ENCODE measurements at places on chromosomes 4 and X.

DNA sequence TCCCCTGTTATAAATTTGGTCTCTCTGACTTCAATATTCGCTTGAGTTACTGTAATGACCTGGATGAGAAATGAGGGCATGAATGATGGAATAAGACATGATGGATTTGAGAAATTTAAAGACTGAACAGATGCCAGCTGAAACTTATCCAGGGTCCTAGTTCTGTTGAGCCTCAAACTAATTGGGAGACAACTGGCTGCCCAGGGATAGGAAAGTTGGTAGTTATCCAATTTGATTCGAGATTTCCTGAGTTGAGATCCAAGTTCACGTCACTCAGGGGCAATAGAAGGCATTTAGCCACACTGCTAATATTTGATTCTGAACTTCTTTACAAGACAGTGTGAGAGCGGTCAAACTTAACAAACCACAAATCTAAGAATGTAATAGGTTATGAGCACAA is 159.0 kb upstream of the CXCL13 start:
- no peak for DNase-seq

DNA sequence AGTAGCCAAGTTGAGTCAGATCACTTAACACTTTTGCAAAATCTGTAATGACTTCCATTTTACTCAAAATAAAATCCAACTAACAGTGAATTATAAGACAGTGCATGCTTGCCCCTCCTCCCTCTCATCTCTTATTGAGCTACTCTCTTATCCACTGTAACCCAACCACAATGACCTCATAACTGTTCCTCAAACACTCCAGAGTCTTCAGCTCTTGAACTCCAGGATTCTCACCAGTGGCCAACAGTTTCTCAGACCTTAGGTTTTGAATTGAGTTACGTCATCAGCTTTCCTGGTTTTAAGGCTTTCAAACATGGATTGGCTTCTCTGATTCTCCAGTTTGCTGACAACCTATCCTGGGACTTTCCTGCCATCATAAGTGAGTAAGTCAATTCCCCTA is 938.3 kb downstream of the RAB28 start:
- DNase-seq, result no peak

DNA sequence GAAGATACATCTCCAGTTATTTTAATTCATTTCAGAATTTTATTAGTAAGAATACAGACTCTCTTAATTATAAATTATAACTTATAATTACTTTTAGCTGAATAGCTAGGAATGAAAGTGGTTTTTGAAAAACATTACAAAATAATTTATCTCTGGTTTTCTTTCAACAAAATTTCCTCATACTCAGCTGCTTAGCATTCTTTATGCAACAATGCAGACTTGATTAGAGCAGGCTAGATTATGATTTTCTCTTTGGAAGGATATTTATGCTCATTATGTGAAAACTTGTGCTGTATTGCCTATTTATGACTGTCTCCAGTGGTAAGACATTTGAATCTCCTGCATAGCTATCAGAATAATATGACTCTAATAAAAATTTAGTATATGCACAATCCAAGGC is 2023.7 kb downstream of the C4orf33 start:
- no peak for DNase-seq

DNA sequence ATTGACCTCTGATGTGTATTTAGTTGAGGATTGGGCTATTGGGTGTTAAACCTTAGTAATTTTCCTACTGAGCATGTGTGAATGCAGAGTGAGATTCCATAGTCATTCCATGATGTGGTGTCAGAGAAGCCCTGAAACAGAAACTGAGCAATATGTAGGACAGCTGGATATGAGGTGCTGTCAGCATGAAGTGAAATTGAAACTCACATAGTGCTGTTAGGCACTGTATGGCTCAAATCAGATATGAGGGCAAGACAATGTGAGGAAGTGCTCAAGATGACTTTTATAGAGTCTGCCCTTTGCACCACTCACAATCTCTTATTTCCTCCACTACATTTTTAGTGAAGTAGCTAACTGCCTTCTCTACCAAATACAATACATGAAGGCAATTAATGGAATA is 188.3 kb downstream of the SH3BGRL start:
- DNase-seq, result no peak

- no peak for DNase-seq
Observed at GRCh38 chr4:9971711-9972110, 49.6 kb downstream of the SLC2A9 start.

DNA sequence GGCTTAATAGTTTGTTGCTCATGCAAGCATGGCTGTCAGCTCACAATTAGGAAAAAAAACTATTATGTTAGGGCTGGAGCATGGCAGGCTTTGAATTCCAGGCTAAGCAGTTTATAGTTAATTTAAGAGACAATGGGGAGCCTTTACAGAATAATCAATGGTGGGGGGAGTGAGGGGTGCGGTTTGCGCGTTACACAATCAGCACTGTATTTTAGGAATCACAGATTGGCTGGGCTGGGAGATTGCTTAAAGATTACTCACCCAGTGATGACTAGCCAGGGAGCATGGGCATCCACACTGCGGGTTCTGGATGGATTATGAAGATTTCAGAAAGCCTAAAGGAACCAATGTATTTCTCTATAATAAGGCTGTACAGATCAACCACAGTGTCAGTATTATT is 186.6 kb downstream of the SOX3 start:
- DNase-seq, result no peak

GRCh38 chr4:130124066-130124465 is 1028.1 kb downstream of the C4orf33 start:
- DNase-seq, result no peak
